ENCODE measurements at places on chromosomes 1 and 21.

DNA sequence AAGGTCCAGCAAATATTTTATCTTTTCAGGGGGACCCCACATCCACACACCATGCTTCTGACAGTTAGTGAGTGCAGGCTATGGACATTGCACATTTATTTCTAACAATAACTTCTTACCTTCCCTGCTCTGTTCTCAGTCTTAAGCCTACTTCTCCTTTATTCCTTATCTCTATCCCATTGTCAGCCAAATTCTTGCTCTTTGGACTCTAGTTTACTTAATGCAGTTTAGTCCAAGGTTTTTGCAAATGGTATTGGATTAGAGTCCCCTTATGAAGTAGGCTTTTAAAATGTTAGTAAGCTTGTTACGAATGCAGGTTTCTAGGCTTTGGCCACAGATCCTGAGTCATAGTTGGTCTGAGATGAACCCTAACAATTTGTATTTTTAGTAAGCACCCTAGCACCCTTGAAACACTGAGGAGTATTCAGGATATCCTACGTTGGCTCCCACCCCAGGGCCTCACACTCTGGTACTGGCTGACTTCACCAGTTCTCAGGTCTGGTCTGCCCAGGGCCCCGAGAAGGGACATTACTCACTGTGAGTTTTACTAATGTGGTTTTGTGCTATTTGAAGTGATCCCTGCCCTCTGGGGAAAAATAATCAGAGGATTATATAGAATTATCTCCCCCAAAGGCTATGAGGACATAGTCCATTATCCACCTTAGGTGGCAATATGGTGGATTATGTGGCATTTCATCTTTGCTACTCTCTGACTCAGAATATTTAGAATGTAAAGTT, 239.5 kb downstream of the TGFB2 start:
- no peak for DNase-seq

DNA sequence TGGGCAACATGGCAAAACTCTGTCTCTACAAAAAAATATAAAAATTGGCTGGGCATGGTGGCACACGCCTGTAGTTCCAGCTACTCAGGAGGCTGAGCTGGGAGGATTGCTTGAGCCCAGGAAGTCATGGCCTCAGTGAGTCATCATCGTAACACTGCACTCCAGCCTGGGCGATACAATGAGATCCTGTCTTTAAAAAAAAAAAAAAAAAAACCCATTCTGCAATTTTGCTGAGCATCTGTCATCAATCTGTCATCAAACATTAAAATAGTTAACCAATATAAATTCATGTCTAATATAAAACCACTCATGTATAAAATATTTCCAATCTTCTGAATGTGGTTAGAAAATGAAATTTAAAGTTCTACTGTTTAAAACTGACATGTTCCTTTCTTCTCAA, 56.9 kb downstream of the LPAR3 start:
- no peak for DNase-seq

GRCh38 chr1:11470912-11471311, 8.0 kb upstream of the DISP3 start:
- DNase-seq: no peak

GRCh38 chr21:37074197-37074510, 1.1 kb downstream of the TTC3 start:
- DNase-seq: no peak

DNA sequence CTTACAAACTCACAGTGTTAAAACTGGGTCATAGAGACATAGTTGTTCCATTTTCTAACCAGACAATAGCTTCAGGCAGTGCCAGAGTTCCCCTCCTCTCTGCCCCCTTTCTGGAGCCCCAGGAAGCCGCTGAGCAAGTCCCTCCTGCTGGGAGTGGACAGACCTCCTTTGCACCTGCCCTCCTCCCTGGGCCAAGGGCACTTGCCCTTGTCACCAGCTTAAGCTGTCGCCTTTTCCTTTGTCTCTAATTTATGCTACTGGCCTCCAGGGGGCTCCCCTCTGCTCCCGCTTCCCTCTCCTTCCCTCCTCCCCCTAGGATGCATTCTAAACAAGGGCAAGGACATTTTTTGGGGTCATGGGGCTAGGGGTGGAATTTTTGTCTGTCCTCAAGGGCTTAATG, 182.4 kb downstream of the MIS18A start:
- DNase-seq: no peak

DNA sequence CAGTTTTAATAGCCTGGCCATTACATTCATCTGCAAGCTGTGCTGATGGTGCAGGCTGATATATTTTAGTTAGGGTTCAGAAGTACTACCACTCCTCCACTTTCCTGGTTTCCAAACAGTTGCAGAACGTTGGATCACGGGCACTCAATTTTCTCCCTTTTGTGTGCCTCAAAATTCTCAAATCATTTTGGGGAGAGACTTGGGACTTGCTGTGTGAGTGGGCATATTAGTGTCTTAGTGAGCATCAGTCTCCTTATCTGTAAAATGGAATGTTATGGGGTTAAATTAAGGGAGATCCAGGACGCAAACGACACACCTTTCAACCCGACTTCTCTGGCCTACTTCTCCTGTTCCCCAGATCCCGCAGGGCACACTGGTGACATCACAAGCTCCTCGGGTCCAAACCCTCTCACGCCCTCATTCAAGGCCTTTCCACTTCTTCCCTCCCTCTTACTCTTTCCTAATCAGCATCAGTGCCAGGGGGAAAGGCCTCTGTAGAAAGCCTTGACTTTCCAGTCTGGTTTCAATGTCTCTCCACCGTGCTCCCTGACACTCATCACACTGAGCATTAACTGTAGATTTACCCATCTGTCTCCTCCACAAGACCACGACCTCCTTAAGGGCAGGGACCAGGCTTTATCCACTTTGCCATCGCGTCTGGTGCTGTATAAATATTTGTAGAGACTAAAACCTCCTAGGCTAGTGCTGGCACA, 1.2 kb downstream of the PIGP start:
- DNase-seq: no peak

- no peak for DNase-seq
Observed at GRCh38 chr1:173863224-173864161, 4.3 kb downstream of the GAS5 start.

DNA sequence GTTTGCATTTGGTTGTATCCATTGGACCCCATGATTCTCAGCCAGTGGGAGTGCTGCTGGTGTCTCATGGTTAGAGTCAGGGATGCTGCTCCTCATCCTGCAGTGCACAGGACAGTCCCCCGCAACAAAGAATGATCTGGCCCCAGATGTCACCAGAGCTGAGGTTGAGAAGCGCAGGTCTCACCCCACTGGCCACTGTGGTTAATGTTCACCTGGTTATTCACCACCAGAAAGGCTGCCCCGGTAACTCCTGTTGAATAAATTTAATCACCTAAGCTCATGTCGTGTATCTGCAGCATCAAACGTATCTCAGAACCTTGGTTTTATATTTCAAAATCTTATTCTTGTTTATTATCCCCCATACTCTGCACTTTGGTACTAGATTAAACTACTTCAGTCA, 75.8 kb downstream of the ATP5PO start:
- no peak for DNase-seq

DNA sequence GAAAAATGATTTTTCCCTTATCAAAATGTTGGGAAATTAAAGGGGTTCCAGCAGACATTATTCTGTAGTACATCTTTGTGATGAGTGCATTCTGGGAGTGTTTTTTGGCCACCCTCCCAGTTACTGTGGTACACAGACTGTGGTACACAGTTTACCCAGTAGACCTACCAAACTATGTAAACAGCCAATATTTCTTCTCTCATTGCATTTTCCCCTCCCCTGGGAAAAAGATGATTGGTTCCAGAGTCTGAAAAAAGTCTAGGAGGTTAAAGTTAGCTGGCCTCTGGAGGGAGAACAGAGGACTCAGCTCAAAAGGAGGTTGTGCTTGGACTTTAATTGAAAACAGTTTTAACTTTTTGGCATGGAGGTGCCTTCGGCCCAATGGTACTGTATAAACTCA, 42.5 kb downstream of the PGM1 start:
- no peak for DNase-seq

- no peak for DNase-seq
Observed at GRCh38 chr1:236920286-236920894, 83.9 kb downstream of the MT1HL1 start.

GRCh38 chr1:197998110-197998509, 80.9 kb downstream of the LHX9 start:
- no peak for DNase-seq

DNA sequence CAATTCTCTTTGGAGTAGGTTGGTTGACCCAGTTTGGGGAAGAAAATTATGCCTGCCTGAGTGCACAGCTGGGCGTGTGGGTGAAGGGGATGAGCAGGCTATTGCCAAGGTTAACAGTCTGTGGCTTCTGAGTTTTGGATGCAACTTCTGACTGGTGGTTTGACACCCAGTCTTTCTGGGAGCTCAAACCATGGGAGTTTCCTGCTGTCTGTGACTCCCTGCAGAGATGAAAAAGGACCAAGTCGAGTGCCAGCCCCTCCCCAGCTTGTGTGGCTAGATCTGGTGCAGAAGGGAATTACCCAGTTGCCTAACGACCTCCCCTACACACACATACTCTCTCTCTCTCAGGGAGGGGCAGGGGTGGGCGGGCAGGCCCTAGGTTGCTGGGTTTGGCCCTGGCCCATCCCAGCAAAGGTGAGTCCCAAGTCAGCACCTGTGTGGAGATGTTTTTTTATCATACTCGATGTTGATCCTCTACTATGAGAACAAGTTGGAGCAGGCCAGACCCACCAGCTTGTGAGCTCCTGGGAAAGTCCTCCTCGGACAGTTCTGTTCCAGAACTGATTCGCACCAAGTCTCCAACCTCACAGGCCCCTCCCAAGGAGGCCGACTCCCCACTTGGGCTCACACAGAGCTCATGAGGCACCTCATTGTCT, 28.2 kb downstream of the PKP1 start:
- no peak for DNase-seq

DNA sequence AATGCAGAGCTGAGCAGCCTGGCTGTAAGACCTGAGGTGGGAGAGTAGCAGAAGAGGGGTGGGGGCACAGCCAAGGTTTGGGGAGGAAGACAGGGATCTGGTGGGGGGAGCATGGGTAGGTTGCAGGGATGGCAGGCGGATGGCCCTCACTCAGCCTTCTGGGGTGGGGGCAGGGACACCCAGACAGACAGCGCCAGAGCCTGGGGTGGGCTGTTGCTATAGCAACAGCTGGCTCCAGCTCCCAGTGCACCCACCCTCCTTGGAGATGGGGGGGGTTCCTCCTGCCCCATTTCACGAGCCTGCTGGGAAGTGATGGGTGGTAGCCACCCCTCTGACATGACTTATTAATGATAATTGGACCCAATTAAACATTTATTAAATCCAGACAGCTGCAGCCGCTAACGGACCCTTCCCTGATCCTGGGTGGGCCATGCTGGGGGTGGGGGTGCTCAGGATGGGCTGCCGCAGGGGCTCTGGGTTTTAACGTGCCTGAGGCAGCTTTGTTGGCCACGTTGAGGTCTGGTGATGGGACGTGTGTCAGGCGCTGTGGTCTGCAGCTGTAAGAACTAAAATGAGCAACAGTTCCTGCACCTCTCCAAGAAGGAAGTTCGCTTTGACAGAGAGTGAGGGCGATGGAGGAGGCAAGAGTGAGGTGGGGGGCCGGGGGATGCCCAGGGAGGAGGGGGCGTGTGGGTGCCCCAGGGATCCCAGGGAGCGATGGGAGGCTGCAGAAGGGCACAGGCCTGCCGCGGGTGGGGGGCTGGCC, 19.4 kb downstream of the AGRN start:
- no peak for DNase-seq

GRCh38 chr1:37602750-37603694, 7.3 kb upstream of the GNL2 start:
- DNase-seq: peak; percentile 8

DNA sequence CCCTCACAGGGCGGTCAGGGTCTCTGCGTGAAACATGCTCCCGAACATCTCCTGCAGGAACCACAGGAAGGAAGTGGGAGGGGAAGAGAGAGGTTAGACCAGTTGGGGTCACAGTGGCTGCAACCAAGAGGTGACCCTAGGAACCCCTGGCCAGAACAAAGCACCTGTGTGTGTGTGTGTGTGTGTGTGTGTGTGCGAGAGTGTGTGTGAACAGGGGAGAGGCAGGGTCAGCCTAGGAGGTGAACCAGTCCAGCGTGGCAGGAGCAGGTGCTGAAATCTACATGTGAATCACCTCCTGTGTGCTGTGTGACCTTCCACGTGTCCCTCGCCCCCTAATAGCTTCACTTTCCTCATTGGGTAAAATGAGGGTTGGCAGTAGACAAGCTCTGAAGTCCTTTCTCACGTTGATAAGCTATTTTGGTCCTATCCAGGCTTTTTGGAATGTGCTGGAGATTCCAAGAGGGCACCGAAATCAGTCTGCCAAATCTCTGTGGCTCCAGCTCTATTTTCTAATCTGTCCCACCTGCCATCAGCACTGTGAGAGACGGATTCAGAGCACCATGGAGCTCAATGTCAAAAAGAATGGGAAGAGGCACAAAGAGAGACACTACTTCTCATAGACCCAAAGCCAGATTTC, 27.8 kb downstream of the SLC26A9 start:
- no peak for DNase-seq

- DNase-seq: no peak
Observed at GRCh38 chr21:25220169-25220568, 387.1 kb downstream of the MRPL39 start.

GRCh38 chr1:180484490-180484889, 17.9 kb downstream of the ACBD6 start:
- no peak for DNase-seq

DNA sequence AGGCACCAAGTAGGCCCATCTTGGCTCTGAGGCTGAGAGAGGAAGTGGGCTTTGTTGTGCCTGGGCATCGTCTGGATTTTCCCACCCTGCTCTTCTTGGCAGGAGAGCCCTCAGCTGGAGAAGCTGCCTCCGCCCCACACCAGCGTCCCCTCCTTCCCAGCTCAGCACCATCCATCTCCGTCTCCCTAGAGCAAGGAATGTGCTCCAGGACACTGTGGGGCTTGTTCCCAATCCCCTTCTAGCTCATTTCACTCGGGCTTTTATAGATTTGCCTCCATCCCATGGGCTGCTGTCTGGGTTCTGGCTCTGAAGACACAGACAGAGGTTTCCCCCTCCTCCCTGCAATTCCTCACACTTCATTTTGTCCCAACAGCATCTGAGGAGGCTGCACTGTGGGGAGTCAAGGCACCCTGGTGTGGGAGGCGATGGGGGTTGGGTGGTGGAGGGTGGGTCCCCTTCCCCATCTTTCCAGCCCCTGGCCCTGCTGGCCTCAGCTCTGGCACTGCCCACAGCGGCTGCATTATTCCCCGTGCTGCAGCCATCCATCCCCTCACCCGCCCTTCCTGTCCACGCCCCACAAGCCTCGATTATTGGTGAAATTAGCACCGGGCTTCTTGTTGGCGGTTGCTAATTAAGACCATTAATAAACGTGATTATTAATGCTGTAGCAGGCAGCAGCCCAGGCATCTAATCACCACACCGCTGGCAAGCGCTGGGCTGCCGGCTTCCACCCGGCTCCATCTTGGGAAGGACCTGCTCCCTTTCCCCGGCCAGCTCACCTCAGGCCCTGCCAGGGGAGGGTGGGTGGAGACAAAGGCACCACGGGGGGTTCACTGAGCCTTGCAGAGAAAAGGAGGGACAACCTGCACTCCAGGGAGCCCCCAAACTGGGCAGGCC, 21.7 kb downstream of the RHBG start:
- no peak for DNase-seq
